ENCODE measurements at places on chromosomes 12 and 14.

- no peak for DNase-seq
These were observed 5.4 kb upstream of the CEBPE start for GRCh38 chr14:23124337-23124954.

- no peak for DNase-seq
These were observed 13.8 kb downstream of the TMED10 start for GRCh38 chr14:75162631-75163030.

DNA sequence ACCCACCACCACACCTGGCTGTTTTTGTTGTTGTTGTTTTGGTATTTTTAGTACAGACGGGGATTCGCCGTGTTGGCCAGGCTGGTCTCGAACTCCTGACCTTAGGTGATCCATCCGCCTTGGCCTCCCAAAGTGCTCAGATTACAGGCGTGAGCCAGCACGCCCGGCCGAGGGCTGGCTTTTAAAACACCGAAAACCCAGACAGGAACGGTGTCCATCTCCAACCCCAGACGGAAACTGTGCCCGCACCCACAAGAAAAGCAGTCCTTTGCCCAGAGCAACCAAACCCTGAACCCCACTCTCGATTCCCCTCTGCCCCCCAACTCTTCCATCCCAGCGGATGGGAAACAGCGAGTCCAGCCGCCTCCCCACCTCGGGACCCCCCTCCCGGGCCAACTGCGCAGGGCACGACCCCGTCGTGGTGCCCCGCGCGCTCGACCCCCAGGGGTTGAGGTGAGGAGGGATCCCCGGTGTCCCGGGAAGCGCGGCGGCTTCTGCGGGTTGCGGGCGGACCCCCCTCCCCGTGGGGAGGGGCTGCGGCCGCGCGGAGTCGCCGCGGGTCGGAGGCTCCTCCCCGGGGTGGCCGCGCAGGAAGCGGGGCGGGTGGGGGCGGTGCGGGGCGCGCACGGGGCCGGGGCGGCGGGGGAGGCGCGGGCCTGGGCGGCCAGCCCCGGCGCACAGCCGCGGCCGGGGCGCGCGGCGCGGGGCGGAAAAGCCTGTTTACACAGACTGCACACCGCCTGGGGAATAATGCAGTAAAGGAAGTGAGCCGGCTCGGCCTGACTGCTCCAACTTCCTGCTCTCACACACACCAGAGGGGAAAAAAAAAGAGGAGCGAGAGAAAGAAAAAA, at the start of gene ELK3:
Gene ELK3 (plus strand): TSS at position 651 of the 851 bp plus-strand sequence.
- peak; percentile 78 for DNase-seq

DNA sequence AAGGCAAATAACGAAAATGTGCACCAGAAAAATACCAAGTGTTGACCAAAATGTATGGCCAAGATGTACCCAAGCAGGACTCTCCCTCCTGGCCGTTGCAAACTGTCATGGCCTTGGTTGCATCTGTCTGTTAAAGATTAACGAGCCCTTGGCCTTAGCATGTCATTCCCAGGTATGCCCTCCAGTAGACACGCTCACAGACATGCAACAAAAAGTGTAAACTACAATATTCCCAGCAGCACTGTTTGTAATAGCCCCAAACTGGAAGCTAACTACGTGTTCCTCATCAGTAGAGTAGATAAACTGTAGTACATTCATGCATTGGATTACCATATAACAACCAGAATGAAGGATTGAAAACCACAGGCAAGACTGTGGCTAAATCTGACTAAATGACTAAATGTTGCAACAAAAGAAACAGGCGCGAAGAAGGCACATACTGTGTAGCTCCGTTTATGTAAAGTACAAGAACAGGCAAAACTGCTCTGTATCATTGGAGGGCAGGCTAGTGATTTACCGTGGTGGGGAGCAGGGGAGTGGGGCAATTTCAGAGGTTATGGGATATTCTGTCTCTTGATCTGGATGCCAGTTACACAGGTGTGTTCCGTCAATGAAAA, 232.8 kb upstream of the DIO3 start:
- no peak for DNase-seq

DNA sequence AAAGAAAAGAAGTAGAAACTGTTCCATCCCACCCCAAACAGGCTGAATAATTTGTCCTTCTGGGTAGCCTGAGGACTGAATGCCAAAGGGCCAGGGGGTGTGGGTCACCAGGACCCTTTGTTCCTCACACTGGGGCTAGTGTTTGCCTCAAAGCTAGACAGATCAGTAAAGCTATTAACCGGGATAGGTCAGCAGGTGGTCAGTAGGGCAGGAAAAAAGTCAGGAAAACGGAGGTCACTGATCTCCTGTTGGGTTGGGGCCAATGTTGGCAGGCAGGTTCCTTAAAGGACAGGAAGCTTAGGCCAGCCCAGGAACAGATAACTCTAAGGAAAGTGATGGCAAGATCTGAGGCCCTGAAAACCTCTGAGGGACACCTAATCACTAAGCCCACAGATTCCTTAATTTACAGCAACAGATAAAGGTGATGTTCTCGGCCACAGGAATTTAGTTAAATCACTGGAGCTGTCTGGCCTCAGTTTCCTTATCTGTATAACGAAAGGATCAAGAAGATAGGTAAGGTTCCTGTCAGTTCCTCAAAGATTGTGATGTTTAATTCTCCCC, 22.7 kb upstream of the TMPO start:
- no peak for DNase-seq

DNA sequence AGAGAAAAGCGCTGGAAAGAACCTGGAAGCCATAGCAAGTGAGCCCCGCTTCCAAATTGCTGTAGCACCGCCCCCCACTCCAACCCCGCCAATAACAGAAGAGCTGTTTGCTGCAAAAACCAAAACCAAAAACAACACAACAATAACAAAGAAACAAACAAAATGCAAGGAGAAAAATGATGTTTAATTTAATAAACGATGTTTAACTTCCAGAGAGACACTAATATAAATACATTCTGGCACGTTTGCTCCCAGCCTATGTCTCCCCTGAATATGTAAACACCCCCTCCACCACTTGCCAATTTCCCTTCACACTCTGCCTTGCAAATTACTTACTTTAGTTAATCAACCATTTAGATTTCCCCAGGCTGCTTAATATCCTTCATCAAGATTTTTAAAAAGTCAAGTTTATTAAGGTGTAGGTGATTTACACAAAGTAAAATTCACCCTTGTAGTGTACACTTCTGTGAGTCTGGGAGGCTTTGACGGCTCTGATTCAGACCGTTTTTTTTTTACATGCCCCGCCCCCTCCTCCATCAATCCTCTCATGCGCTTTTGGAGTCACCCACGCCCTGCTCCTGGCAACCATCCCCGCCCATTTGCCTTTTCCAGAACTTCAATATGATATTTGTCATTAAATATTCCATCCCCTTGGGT, 482 bp upstream of the IFI27L2 start:
- peak; percentile 49 for DNase-seq

DNA sequence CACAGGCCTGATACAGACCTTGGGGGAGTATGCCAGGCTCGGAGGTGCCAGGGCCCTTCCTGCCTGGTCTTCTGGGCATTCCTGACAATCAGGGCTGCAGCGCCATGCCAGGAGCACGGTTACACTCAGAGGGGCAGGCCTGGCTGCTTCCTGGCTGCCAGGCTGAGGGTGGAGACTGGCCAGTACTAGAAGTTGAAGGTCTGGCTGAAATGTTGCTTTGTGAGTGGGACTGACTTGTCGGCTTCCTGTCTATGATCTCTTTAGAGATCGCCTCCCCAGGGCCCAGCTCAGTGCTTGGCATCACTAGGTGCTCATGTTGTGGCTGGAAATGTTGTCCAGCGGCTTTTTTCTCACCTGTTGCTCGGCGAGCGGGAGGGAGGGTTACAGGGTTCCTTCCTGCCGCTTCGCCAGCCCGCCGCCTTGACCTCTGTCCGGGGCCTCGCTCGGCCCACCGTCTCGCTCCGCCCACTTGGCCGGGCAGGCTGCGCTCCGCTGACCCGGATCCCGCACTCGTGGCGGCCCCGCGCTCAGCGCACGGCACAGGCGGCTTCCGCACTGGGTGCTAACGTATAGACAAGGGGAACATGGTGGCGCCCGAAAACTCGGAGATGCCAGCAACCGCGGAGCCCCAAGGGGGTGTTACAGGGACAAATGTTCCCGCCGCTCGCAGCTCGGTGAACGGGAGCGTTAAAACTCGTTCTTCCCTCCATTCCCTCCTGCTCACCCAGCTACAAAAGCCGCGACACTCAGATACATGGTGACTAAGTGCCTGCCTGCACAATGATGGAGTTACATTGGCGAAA, 32.6 kb downstream of the PAPLN start:
- DNase-seq, result no peak

GRCh38 chr12:14263742-14264141, 101.7 kb upstream of the ATF7IP start:
- DNase-seq, result no peak

GRCh38 chr14:78401866-78402265, 231.7 kb downstream of the NRXN3 start:
- DNase-seq, result no peak

GRCh38 chr12:16520328-16520727, 85.6 kb downstream of the LMO3 start:
- DNase-seq, result no peak
